ENCODE measurements at places on chromosomes 7 and 10.

DNA sequence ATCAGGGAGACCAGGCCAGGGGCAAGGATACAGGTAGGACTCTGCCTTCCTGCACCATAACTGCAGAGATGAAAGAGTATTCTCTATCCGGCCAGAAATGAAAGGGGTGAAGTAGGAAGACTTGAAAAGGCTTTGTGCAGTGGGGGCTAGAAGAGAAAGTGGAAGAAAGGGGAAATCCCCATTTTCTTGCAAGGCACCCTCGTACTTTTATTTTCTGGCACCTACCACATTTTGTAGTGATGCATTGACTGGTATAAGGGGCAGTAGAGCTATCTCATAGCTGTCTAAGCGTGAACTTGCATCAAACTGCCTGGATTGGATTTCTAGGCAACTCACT, 752 bp upstream of the CAMK2G start:
- DNase-seq = no peak

DNA sequence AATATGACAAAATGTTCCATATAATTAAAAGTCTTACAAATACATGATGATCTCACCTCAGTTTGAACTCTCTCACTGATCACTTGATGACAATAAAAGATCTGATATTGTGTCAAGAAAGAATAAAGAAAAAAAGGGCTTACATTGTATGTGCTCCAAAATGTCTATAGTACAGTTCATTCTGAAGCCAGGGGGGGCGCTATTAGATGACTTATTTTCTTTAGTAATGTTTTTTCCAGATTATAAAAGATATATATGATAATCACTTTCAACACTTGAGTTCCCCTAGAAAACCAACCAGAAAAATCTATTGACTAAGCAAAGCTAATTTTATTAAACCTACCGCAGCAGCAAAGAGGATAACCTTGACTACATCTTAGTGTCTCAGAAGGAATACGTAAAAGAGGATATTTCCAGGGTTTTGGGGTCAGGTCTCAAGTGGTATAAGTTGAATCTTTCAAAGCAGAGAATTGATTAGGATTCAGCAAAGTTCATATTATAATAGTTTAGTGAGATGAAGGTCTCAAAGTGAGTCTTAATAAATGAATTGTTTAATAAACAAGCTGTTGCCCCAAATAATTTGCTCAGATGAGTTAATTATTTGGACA, 55.8 kb downstream of the PTN start:
- no peak for DNase-seq

GRCh38 chr7:70856901-70857630, 274.9 kb upstream of the GALNT17 start:
- DNase-seq = peak; percentile 30

DNA sequence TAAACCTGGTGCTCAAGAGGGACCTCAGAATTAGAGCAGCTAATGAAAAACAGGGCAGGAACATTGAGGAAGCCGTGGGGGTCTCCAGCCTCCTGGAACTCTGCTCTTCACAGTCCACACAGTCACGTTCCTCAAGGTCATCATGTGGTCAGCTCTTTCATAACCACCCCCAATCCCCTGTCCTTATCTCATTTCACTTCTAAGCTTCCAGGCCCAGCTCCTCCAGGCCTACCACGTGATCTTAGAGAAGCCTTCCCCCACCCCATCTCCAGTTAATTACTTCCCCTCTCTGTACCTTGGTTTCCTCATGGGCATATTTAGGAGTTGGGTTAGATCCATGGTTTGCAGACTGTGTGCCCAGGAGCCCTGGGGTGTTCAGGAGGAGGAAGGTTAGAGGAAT, 106.4 kb upstream of the TCF7L2 start:
- no peak for DNase-seq

DNA sequence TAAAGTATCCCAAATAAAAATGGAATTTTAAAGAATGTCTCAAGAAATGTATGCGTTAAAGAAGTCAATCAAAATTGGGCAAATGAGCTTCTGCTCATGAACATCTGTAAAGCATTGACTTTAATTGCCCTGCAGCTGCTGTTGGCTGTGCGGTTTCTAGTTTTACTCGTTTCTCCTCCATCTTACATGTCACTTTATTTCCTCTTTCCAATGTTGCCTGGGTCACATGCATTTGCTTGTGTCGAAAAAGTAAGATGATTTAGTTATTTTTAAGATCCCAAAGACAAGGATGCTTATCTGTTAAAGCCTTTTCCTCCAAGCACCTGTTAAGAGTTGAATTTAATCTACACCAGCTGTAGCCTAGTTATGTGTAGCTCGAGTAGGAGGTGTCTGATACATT, 310.4 kb downstream of the EXOC4 start:
- no peak for DNase-seq

GRCh38 chr7:96927131-96927530, 78.2 kb upstream of the DLX6 start:
- no peak for DNase-seq

- no peak for DNase-seq
Observed at GRCh38 chr7:619368-619840, 99.8 kb upstream of the PDGFA start.

DNA sequence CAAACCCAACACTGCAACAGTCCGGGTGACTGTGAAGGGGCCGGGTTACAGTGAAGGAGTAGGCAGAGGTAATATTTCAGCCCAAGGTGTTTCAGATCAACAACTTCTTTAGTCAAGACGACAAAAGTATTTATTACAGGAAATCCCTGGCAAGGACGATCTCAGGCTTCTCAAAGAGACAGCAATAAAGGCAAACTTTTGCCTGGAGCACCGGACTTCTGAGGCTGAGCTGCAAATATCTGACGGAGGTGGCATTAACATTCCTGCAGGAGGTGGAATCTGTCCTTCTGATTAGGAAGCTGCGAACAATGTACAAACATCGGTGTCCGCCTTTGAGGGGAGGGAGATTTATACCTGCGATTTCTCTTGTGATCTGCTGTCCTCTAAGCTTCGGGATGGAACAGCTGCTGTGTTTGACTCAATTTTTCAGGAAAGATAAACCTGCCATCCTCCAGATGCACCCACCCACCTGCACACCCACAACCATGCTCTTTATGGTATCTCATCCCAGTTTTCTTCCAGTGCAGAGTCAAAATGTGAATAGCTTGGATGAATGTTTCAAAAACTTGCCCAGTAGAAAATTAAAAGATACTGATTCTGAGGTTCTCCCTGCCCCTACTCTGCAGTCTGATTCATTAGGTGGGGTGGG, 32.1 kb downstream of the EMX2 start:
- no peak for DNase-seq

DNA sequence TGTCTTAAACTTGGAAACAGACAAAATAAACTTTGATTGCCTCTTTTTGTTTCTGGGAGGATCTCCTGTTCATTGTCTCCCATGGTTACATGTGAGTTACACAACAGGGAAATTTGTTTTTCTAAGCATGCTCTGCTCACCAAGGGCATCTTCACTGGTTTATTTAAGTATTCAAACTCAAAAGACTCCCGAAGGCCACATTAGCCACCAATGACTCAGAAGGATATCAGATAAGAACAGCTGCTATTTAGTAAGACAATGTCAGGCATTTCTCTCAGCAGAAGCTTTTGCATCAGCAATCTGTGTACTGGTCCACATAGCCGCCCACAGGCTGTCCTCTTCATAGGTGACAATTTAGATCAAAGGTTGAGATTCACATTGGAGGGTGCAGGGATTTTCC, 19.3 kb downstream of the OR6B1 start:
- no peak for DNase-seq

GRCh38 chr10:794382-794956, 105.0 kb upstream of the DIP2C start:
- no peak for DNase-seq

- no peak for DNase-seq
Observed at GRCh38 chr7:125618516-125618915, 688.9 kb upstream of the POT1 start.

DNA sequence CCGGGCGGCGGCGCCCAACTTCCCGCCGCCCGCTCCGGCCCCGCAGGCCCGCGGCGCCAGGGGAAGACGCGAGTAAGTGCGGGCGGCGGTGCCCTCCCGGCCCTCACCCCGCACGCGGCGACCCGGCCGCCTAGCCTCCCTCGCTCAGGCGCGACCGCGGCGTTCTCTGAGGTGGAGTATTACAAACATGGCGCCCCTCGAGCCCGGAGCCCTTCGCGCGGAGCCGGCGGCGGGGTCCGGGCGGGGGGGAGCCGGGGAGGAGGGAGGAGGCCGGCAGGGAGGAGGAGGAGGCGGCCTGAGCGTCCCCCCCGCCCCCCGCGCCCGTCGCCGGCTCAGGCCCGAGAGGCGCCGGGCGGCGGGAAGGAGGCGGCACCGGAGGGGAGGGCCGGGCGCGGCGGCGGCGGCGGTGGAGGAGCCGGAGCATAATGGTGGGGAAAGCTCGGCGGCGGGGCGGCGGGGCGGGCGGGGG, at the start of gene ZMYND11:
ZMYND11 (plus strand) TSS at position 324 of the 469 bp plus-strand sequence. CDS start 44,558 bp downstream, outside the sequence.
- no peak for DNase-seq

GRCh38 chr7:122520971-122521555, 177.9 kb downstream of the RNF133 start:
- DNase-seq = no peak

GRCh38 chr7:26097837-26098668, 53.9 kb upstream of the NFE2L3 start:
- no peak for DNase-seq

DNA sequence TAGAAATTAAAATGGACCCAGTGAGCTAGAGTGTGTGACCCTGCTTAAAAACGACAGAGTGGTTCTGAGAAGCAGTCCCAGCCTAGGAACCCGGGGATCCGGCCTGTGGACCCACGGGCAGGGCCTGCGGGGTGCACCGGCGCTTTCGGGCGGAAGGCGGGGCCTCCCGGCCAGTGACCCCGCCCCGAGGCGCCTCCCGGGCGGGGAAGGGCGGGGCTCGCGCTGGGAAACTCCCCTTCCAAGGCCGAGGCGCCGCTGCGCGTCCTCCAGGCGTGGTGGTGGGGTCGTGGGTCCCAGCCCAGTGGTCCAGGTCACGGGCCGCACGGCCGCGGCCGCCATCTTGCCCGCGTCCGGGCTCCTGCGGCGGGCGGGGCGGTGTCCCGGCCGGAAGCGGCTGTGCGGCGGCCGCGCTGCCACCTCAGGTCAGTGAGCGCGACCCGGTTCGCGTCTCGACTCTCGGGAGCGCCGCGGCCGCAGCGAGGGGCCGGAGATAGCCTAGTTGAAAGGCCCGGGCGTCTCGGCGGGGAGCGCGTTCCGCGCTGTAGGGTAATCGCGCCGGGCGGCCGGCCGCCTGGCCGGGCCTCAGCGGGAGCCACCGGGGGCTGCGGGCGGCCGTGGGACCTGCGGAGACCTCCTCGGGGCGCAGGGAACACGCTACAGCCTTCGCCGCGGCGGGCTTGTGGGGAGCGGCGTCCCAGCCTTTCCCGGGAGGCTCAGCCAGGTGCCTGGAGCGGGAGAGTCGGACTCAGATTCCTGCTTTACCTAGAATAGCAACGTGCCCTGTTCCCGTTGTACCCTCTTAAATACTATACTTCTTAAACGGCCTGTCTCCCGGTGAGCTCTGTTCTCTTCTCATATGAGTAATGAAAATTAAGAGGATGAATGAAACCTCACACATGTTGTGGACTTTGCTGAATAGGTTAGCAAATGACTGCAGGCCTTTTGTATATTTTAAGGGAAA, at the start of gene MIOS:
MIOS (plus strand) TSS at position 234 of the 961 bp plus-strand sequence. CDS start 5,592 bp downstream, outside the sequence.
- peak; percentile 83 for DNase-seq

DNA sequence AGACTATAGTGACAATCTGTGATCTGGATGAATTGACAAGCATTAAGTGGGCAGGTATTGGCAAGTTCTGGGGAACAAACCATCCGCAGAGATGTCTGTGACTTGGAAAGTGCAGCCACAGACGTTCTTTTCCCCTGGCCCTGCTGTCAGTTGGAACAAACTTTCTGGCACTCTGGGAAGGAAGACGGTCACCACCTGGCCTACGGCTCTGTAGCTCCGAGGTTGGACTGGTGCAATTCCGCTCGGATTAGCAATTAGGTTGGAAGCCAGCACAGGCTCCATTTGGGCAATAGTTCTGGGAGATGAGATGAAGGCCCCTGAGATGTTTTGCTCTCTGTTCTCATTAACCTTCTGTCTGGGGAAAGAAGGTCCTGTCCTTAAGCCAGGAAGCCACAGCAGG, 437.5 kb downstream of the CALN1 start:
- DNase-seq = no peak

DNA sequence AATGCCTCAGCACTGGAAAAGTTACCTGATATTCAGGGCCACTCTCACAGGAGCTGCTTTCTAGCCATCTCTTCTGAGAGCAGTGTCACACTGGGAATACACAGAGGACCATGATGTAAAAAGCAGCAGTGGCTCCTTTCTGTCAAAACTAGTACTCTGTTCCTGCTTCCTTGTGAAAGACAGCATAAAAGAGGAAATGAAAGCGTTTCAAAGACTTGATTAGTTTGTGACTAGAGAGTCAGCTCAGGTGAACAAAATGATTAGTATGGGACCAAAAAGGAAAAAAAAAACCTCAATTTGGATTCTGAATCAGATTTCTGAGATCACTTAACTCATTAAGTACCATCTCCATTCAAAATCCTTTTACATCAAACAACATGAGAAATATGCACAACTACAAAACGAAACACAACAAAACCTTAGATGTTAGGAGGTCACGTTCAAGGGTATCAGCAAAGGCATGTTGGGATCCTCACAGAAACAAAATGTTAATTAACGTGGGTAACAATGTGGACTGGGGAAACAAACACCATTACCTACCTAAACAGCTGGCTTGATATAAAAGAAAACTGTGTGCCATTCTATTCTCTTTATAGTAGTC, 103.7 kb downstream of the MACC1 start:
- no peak for DNase-seq

- DNase-seq = no peak
Observed at GRCh38 chr10:132869621-132870020, 72.7 kb downstream of the CFAP46 start.

DNA sequence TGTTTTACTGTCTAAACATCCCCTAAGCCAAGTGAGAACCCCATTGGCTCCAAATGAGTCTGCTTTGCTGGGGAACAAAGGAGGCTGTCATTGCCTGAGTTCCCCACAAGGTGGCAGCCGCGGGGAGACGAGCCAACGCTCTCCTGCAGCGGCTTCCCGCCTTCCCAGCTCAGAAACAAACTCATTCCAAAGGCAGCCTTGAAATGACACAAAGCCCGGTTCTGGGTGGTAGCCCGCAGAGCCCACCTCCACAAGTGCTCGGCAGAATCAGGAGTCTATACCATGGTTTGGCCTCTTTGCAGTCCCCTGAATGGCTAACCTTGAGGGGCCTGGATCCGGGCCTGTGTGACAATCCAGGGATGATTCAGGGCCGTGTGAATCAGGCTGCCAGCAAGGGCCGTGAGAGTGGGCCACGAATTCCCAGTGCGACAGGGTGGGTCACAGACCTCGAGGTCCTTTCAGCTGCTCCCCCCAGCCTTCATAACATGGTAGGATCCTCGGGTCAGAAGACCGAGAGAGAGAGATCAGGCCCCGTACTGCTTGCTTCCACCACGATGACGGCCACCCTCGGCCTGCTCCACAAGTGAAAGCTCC, 79.7 kb downstream of the DLG5 start:
- DNase-seq = peak; percentile 2

DNA sequence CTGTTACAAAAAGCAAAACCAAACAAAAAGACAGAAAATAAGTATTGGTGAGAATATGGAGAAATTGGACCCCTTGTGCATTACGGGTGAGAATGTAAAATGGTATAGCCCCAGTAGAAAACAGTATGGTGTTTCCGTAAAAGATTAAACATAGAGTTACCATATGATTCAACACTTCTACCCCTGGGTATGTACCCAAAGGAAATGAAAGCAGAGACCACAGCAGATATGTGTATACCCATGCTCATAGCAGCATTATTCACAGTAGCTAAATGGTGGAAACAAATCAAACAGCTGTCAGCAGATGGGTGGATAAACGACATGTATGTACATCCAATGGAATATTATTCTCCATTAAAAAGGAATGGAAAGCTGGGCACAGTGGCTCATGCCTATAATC, 42.4 kb downstream of the STARD3NL start:
- DNase-seq = no peak

GRCh38 chr7:130689683-130690082, 3.3 kb upstream of the TSGA13 start:
- no peak for DNase-seq

Data from NCI-H1930 (cell line).